Stimulated activated naive CD8-positive, alpha-beta T cell treated with anti-CD3 and anti-CD28 coated beads, Interleukin-15, amount 100 ng/mL, for 72 hours (primary cell): ENCODE measurements at places on chromosomes 6 and 20.

DNA sequence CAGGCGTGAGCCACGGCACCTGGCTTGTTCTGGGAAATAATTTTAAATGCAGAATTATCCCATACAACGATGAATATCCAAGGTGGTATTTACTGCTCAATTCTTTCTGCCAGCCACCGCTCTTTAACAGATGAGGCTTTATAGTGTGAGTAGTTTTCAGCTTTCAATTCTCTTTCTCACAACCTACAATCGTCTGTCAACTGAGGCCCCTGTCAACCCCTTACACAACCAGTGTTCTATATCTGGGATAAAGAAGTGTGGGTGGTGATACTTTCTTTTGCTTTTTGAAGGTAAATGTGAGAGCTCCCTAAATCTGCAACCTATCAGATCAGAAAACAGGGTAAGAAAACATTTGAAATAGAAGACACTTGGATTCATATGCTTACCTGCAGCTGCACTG is 22.5 kb downstream of the STAU1 start:
- no peak for DNase-seq

DNA sequence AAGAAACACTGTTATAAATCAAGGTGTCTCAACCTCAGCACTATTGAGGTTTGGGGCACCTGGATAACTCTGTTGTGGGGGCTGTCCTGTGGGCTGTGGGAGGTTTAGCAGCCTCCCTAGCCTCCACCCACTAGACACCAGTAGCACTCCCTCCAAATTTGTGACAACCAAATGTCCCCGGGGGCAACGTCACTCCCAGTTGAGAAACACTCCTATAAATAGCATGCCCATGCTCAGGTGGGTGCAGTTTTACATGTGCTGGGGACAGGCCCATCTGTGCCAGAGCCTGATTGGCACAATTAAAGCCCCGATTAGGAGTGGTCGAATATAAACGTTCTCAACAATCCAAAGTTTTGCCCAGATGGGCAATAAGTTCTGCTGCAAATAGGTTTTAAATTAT is 78.9 kb downstream of the FAM50B start:
- DNase-seq = no peak

DNA sequence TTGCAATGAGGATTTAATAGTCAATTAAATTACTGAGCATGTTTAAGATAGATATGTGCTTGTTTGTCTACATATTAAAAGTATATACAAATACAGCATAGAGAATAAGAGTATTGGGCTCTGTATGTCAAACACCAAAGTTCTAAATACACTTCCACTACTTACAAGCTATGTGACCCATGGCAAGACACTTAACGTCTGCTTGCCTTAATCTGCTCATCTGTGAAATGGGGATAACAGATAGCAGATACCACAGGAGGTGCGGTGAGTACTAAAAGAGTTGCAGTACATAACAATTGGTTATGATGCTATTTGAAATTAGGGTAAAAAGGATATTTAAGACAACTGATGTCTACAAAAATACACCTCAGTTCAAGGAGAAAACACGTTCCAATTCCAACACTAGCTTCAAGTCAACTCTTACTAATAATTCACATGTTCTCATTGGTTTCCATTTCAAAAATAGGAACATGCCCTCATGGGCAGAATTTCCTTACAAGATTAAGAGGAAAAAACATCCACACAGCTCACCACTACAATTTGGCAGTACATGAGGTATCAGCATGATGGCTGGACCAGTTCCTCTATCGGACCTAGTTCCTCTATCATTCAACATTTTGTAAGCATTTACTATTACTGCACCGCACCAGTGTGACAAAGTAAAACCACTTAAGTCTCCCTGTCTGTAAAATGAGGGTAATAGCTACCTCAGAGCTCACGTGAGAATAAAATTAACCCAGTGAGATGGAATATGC is 101.1 kb downstream of the SMLR1 start:
- DNase-seq = no peak

DNA sequence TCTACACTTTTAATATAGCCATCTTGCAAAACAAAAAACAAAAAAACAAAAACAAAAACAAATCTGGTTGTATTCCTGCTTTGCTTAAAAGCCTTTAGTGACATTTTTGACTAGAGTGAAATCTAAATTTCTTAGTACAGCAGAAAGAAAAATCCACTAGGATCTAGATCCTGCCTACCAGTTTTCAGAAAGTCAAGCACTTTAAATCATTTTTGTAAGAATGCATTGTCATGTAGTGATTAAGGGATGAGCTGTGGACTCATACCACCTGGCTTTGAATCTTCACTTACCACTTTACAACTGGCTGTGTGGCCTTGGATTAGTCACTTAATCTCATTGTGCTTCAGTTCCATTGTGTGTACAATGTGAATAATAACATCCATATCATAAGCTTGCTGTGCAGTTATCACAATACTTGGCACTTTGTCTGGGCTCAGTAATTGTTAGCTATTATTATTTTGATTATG is 4.0 kb downstream of the MKKS start:
- DNase-seq = no peak

GRCh38 chr6:129647044-129647443 is 62.9 kb downstream of the ARHGAP18 start:
- DNase-seq = no peak

DNA sequence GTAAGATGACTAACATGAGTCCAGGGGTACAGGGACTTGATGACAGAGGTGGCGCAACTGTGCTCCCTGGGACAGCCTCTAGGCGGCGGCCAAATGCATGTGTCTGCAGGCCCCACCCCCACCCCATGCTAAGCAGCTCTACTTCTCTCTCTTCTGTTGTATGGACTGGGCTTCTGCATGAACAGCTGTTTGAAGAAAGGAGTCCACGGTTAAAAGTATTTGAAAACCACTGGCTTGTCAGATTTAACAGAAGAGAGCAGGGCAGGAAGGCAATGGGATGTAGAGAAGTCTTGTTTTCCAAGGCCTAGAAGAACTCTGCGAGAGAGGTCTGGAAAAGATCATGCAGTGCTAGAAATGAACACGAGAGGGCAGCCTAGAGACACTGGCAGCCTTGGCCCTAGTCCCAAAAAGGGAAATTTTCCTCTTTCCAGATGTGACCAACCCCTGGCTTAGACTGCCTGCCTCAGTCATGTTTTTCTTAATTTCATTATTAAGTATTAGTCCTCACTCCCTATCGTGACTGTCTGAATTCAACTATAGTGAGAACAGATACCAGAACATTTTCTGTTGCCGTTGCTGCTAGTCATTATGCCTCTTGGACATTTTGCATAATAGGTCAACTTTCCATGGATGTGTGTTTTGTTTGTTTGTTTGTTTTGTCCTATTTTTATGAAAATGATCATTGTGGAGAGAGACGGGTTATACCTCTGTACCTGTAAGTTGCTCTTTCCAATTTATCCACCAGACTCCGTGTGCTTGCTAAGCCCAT is 265.0 kb downstream of the ADGRG6 start:
- DNase-seq = peak; percentile 50

DNA sequence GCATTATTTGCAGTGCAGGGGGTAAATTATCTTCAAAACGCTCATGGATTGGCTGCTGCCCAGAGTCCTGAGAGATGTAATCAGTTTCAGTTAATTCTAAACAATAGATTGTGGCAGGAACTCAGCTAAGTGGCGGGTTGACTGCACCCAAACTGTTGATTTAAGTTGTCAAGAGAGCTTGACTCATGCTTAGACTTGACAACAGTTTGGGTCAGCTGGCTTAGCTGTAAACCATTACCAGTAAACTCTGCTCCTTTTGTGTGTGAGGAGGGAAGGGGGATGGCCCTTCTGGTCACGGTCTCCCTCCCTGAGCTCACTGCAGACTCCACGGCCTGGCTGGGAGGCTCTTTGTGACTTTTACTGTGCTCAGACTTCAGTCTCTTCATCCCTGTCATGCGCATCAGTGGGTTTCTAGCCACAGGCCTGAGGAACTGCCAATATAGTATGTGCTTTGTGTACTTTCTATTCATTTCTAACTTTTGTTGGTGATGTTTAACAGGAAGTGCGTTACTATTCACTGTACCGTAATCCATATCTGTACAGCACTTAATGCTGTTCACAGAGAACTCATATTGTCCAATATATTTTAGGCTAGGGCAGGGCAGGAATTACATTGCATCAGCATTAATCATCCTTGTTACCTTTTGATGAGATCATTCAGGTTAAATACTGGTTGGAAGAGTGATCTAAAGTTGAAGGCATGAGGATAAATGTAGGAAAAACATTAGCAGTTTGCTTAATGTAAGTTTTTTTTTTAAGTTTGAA is 488.3 kb downstream of the CDKAL1 start:
- no peak for DNase-seq
